ENCODE measurements at places on chromosomes 12 and 14.

- DNase-seq: no peak
Observed at GRCh38 chr12:51631591-51631990, 40.6 kb downstream of the SCN8A start.

- no peak for DNase-seq
Observed at GRCh38 chr12:46082490-46083200, 92.3 kb upstream of the SCAF11 start.

DNA sequence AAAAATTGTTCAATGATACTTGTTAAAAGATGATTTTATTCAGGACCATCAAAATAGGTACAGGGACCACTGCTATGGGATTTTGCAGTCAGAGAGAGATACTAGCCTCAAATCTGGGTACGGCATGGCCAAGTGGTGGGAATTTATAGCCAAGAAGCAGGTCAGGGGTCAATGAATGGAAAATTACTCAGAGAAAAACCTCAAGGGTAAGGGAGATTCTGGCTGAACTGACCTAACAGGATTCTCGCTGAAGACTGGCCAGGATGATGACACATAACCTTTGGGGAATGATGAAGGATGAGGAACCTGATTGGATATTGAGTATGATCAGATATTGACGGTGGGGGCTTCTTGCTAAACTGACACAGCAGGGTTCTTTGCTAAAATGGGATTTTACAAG, 32.7 kb downstream of the DEPDC4 start:
- no peak for DNase-seq

DNA sequence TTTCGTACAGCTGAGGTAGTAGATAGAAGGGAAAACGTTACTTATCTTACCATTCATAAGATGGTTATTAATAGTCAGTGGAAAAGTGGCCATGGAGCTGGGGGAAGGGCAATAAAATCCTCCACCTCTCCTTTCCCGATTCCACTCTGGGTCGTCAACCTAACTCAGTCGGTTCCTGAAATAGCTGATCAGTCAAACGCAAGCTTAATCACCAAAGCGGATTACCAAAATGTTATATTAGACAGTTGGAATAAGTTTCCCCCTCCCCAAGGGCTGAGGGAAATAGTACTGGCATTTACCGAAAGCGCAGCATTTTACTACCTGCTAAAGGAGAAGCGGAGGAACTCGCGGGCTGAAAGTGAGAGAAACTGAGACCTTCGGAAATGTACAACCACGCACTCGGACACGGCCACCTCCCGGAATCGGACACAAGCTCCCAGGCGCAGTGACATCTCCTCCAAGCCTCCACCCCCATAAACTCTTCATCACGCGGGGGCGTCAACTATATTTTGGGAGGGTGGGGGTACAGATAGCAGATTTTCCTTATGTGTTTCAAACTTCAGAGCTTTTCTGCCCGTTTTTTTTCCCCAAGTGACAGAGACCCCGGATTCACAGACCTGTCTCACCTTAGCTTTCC, 1.2 kb downstream of the PPM1H start:
- DNase-seq: no peak

All from NCI-H774 (cell line).